ENCODE measurements at places on chromosomes 2 and 18.

- no peak for DNase-seq
Measured at GRCh38 chr2:114400890-114401289, 41.6 kb upstream of the DPP10 start.

DNA sequence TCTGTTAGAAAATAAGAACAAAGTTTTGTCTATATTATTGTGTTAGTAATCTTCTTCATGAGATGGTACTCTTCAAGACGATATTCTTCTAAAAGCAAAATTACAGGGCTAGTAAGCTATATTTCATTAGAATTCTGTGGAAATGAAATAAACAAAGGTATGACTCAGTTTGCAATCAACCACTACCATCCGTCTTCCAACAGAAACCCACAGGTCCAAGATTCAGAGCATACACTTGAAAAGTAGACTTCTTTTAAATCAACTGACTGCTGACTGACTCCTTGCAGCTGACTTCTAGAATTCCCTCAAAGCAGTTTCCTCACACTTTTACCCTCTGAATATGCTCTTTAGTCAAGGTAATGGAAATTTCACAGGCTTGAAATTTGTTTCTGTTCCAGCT, 193.7 kb downstream of the GCA start:
- no peak for DNase-seq

- DNase-seq = no peak
Measured at GRCh38 chr2:170823088-170823897, 6.6 kb downstream of the GAD1 start.

DNA sequence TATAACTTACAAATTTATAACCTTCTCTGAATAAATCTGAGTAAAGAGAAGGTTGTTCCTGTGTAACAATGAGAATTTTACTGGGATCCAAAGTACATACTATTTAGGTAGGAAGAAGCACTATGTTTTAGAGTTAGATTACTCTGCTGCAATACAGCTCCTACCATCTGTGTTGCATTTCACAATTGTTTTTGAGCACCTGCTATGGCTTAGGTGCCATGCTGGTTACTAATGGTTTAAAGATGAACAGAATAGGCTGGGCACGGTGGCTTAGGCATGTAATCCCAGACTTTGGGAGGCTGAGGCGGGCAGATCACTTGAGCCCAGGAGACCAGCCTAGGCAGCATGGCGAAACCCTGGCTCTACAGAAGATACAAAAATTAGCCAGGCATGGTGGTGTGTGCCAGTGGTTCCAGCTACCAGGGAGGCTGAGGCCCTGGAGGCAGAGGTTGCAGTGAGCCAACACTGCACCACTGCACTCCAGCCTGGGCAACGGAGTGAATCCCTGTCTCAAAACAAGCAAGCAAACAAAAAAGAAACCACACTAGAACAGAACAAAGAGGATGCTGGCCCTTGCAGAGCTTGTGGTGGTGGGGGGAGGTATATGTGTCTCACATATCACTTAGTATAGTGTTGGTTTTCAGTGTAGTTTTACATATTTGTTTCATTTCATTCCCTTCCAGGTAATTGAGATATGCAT, 56.7 kb downstream of the SPTBN1 start:
- no peak for DNase-seq

DNA sequence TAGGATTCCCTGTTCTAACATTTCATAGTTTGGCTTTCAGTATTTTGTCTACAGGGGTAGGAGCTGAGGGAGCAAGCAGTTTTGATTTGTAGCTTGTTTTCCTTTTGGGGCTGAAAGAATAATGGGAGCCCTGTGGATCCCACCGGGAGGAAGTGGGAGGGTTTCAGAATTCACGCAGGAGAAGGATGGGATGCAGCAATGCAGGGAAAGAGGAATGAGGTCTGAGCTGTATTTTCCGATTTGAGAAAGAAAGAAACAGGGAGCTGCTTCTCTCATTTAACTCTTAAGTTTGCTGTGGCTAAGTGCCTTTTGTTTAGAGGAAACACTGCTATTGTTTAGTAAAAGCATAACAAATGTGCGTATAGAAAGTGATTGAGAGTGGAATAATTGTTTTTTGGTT, 141.0 kb downstream of the ADCYAP1 start:
- no peak for DNase-seq

GRCh38 chr2:145906354-145906753, 1386.4 kb upstream of the ZEB2 start:
- no peak for DNase-seq

DNA sequence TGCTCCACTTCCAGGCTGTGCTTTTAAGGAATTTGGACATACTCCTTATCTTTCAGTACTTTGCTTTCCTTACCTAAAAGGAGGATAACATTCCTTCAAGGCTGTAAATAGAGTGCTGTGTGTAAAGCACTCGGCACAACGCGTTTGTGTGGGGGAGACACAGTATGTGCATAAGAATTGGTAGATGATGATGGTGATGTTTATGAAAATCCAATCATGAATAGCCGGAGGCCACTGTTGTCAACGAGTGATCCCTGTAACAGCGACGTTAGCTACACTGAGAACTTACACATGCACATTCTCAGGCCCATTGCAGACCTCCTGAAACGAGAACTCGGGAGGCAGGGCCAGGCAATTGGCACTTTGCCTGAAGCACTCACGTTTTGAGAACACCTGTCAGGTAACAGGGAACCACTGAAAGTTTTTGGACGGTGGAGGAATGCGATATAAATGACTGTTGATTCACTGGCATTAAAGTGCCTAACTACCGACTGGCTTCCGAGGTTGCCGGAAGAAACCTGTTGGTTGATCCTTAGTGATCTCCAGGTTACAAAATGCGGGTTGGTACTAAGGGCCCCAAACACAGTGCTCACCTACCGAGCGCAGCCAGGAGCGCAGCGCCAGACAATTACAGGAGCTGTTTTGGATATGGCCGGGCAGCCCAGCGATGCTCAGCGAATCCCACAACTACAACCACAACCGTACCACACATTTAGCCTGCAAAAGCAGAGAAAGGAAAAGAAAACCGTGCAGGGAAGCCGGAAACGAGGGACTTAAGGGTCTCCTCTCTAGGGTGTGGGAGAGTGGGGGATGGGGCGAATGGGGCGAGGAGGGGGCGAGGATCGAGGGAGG, 1.0 kb upstream of the MAP4K4 start:
- DNase-seq = no peak

DNA sequence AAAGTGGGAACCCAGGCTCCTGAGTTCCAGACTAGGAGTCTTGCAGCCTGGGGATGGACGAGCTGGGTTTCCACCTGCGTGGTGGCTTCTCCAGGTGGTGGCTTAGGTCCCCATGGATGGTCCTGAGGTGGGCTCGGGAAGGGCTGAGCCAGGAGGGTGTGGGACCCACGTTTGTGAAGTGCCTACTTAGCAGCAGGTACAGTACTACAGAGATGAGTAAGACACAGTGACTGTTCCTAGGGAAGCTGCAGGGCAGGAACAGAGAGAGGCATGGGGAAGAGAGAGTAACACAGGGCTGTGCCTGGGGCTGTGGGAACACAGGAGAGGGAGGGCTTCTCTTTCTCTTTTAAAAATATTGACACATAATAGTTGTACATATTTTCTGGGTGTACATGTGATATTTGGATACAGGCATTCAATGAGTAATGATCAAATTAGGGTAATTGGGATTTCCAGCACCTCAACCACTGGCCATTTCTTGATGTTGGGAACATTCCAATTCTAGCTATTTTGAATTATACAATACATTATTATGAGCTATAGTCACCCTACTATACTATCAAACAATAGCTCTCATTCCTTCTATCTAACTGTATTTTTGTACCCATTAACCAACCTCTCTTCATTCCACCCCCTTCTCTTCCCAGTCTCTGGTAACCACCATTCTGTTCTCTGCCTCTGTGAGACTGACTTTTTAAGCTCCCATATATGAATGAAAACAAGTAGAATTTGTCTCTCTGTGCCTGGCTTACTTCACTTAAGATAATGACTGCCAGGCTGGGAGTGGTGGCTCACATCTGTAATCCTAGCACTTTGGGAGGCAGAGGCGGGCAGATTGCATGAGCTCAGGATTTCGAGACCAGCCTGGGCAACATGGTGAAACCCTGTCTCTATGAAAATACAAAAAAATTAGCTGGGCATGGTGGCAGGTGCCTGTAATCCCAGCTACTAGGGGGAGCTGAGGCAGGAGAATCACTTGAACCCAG, 15.0 kb downstream of the TOGARAM2 start:
- DNase-seq = no peak

DNA sequence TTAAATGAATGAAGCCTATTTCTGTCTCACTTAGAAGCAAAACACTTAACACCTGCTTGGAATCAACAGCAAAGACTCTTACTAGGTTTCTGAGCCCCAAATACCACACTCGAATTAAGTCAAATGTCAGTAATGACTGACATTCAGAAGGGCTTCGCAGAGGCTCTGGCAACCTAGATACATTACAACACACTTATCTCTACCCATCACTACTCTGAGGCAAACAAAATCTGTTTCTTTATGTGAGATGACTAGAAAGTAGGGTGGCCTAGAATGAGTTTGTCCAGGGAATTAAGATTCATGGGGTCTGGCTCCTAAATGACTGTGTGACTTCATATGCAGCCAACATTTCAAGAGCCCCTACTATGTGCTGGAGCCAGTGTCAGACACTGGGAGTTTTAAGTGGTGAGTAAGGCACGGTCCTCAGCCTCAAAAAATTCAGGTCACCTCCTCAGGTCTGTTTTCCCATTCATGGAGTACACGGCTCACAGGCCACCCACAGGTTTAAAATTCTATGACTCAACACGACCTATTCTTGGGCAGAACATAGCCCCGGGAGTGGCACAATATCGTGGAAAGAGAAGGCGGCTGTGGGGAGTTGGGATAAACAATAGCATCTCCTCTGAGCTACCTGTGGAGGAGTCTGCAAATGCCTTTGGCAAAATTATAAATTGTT, 150.3 kb upstream of the ZFP36L2 start:
- no peak for DNase-seq

DNA sequence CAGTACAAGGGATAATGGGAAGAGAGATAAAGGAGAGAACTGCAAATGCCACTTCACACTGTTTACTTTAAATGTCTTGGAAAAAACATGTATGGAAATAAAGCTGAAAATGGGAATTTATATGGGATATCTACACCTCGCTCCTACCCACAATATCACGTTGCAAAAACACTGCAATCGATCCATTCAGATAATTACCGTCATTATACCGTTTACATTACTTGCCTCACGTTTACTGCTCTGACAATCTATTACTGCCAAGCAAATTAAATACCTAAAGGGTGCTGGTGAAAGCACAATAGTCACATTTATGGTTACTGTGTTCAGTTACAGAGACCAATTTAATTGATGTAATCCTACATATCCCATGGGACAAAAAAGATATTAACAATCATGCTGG, 214.7 kb upstream of the LYPD1 start:
- DNase-seq = no peak

DNA sequence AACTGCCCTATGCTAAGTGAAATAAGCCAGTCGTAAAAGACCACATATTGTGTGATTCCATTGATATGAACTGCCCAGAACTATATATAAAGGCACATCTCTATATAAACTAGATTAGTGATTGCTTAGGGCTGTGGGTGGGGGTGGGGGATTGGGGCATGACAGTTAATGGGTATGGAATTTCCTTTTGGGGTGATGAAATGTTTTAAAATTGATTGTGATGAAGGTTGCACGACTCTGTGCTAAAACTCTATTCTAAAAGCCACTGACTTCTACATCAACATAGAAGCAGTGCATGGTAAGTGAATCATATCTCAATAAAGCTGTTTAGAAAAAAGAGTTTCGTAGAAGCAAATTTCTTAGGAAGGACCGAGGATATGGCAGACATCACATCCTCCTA, 53.0 kb downstream of the CDCA7 start:
- DNase-seq = no peak

- no peak for DNase-seq
Measured at GRCh38 chr18:63079114-63079513, 240.5 kb downstream of the BCL2 start.

DNA sequence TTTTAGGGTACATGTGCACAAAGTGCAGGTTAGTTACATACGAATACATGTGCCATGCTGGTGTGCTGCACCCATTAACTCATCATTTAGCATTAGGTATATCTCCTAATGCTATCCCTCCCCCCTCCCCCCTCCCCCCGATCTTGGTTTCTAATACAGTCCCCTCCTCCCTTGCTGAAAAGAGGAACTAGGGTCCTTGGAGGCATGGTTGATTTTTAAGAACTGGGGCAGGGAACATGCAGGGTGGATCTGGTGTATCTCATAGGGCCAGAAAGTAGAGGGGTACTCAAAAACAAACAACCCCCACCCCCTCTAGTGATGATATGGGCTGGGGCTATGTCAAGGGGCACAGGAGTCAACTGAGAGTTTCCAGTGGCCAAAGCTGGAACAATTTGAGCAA, 153.4 kb downstream of the UBR3 start:
- DNase-seq = no peak

- DNase-seq = no peak
Measured at GRCh38 chr2:67725731-67726130, 328.6 kb downstream of the ETAA1 start.

GRCh38 chr2:128412181-128412871, 93.7 kb upstream of the HS6ST1 start:
- DNase-seq = no peak

- no peak for DNase-seq
Measured at GRCh38 chr2:55871637-55872036, 51.9 kb downstream of the EFEMP1 start.

DNA sequence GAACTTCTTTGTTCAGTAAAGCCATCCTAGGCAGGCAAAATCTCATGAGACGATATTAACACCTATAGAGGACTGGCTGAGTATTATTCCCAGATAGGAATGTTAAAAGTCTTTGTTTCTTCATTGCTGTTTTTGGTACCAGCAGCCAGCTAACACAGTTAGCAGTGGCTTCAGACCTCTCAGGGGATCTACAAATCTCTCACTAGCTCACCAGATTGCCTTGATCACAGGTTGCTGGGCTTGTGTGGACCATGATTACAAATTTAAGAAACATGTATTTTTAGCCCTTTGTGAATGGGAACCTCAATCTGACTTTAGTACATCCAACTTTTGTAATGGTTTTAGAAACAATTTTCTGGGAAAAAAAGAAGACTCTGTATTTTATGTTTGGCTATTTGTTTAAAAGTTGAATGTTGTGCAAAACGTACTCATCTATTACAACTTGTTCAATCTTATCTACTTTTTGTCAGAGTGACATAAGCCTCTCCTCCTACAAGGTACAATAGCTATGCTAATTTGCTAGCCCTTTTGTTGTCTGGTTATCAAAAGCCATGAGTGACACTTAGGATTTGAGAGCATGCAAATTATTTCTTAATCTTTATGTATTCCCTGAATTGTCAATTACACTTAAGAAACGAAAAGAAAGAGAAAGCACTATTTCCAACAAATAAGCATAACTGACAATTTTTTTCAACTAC, 693.1 kb downstream of the ERBB4 start:
- no peak for DNase-seq

- no peak for DNase-seq
Measured at GRCh38 chr2:201668402-201668910, 25.2 kb upstream of the TMEM237 start.

- no peak for DNase-seq
Measured at GRCh38 chr2:169707626-169708025, 13.4 kb downstream of the PHOSPHO2 start.

GRCh38 chr2:190169221-190170072, 106.9 kb upstream of the MSTN start:
- no peak for DNase-seq
